Retina (tissue), 1 donor: ENCODE measurements at places on chromosomes 4 and X.

- DNase-seq: no peak
Observed at GRCh38 chr4:179116581-179116980, 1674.3 kb upstream of the AGA start.

GRCh38 chr4:96312046-96312685 is 472.3 kb downstream of the PDHA2 start:
- DNase-seq: no peak

DNA sequence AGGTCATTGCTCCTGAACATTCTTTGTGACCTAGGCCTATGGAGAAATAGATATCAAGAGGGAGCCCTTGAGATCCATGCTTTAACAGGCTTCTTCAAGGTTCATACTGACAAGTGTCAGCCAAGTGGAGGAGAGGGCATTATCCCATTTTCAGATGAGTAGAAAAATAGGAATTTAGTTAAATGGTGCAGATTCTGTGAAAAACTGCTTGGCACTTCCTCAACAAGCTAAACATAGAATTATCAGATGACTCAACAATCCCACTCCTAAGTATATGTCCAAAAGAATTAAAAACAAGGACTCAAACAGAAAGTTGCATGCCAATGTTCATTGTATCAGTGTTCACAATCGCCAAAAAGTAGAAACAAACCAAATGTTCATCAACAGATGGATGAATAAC is 43.8 kb upstream of the KCNIP4 start:
- no peak for DNase-seq

DNA sequence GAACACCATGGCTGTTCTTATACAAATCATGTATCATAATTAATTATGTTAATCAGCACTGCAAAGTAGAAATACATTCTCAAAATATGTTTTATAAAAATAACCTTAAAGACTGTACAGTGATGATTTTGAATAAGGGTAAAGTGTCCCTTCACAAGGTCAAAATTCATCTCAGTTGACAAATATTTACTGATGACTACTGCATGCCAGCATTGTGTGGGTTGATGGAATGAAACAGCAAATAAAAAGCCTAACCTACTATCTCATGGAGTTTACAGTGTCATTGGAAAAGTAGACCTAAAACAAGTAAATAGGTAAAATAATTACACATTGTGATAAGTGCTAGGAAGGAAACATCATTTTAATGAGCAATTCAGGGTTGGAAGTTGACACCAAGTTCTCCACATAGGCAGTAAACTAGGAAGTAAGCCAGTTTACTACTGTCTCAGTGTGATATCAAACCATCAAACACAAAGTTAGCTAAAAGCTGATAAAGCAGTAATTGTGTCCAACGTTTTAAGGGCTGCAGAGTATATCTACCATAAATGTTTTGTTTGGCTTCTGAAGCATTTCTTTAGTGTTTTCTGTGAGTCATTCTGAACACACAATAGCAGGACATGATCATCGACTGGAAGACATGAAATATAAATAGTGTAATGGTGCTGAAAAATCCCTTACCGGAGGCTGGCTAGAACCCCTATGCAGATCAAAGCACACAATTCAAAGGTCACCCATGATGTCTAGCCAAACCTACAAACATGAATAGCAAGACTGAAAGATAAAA is 221.8 kb downstream of the DACH2 start:
- DNase-seq: no peak
